ENCODE measurements at places on chromosomes 11 and 22.

DNA sequence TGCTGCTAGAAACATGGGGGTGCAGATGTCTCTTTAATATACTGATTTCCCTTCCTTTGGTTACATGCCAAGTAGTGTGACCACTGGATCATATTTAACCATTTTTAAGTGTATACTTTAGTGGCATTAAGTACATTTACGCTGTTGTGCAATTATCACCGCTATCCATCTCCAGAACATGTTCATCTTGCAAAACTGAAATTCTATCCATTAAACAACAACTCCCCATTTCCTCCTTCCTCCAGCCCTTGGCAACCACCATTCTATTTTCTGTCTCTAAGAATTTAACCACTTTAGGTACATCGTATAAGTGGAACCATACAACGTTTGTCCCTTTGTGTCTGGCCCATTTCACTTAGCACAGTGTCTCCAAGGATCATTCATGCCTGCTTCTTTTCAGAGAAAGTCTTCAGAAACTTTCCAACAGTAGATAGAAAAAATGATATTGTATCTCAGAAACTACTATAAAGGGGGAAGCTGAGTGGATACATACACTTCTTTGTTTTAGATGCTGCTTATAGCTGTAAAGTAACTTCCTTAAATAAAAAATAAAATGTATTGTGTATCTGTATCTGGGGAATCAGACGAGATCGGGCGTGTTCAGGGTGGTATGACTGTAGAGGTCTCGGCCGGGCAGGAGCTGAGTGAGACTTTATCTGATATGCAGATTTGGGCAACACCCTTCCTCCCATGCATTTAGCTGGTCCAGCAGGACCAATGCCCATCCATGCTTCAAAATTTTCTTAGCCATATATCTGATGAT lies 44.6 kb upstream of the ZBED5 start:
- DNase-seq = no peak

DNA sequence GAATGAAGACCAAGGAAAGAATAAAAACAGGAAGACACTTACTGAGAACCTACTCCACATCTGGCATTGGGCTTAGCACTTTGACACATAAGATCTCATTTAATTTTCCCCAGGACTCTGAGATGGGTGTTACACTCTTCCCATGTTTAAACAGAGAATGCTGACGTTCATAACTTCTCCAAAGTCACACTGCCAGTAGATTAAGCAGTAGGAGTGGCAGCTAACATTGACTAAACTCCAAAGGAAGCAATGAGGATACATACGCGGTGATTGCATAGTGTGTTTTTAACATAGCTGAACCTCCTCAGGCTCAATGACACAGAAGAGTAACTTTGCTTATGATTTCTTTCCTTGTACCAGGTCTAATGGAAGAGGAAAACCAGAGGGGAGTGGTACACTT lies 14.5 kb upstream of the OR10V1 start:
- DNase-seq = no peak

GRCh38 chr11:72735495-72736027 lies 16.6 kb downstream of the ARAP1 start:
- no peak for DNase-seq

GRCh38 chr11:65773784-65774411 lies 6.9 kb downstream of the AP5B1 start:
- DNase-seq = no peak

DNA sequence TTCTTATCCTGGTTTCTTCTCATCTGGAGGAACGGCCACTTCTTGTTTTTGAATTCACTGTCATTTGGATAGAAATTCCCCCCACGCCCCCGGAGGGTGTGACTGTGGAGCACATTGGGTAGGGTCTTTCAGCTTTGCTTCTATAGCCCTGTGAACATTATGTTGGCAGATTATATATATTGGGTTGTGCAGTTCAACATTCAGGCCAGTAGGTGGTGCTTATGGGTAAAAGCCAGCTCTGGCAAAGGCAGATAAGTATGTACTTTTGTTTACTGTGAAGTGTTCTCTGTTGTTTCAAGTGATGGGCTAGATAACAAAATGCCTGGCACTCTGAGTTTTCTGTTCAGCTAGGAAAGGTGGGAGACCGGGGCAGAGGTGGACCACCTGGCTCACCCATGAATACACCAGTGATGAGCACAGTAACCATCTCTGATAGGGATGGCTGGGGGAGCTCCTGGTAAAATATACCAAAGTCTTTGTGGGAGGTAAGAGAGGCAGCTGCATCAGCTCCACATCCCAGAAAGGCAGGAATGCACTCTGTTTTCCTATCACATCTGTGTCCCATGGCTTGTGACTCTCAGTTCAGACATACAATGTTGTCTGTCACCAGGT lies 1348.2 kb upstream of the RAG2 start:
- no peak for DNase-seq

DNA sequence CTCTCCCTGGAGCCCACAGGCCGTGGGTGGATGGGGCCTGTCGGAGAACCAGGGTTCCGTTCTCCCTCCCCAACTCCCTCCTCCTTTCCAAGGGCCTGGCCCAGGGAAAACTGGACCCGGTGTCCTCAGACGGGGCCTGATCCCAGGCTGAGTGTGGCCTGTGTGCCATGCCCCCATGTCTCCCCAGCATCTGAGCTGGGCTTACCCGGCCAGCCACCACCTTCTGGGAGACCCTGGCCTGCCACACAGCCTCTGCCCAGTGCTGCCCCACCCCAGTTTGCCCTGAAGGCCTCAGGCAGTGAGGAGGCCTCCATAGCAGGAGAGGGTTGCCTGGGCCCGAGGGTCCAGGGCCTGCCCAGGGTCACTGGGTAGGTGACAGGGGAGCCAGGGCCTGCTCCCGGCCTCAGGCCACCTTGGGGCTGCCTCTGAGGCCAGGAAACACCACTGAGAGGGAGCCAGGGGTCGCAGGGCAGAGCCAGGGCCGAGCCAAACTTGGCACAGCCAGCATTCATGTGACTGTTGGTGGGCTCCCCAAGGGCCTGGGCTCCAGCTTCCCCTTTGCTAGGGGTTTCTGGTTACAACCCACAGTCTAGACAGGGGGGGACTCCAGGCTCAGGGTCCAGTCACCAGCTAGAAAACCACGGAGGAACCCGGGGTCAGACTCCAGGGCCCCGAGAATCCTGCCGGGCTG lies 590 bp upstream of the IFITM10 start:
- DNase-seq = no peak

DNA sequence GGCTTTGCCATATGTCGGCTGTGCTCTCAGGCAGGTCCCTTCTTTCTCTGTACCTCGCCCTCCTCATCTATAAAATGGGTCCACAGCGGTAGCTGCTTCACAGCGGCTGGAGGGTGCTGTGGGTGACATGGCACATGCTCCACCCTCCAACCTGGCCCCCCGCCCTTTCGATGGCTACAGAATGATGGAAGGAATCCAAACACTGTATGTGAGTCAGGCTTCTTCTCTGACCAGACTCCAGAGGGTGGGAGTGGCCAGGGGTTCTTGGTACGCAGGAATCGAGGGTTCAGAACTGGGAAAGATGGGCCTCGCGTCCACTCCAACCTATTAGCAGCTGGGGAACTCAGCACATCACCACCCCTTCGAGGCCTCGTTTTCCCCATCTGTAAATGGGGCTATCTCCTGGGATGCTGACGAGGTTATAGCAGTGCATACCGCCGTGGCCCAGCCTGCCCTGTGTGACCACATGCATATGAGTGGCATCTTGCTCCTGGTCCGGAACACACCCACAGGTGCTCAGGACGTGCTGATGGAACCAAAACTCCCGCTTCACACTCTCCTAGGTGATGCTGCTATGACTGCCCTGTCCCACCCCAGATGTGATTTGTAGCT lies 26.4 kb downstream of the MN1 start:
- DNase-seq = no peak

GRCh38 chr22:39478441-39478850 lies 21.6 kb downstream of the MGAT3 start:
- no peak for DNase-seq

DNA sequence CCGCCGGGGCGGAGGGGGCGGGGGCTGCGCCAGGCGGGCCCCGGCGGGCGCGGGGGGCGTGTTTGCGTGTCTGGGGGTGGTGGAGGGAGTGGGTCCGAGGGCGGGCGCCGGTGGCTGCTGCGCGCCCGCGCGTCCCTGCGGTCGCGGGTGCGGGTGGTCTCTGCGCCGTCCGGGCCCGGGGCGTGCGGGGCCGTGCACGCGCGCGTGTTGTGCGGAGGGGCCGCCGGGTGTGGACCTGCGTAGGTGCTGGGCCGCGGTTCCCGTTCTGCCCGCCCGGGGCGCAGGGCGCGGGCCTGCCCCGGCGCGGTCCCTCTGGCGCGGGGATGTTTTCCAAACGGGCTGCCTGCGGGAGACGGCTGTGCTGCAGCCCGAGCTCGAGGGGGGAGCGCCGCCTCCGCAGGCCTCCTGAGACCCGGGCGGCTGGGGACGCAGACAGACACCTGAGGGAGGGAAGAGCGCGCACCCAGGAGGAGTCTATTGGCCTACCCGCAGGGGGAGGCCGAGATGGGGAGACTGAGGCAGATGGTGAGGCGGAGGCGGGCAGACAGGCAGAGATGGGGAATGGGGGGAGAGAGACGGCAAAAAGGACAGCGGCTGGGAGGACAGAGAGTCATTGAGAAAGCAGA lies 442 bp downstream of the PELI3 start:
- peak; percentile 68 for DNase-seq

DNA sequence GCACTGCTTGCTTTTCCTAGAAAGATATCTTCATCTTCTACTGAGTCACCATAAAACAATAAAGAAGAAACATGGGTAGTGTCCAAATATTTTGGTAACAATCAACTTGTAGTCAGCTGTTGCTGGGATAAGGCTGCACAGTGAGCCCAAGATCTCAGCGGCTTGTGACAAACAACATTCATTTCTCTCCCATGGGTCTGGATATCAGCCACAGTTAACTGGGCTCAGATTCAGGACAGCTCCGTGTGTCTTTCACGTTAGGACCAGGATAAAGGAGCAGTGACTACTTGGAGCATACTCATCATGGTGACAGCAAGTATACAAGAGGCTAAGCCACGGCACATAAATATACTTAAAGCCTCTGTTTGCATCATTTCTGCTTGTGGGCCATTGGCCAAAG lies 27.9 kb upstream of the GRK3 start:
- DNase-seq = no peak

- DNase-seq = no peak
Observed at GRCh38 chr11:33945481-33946268, 53.8 kb upstream of the LMO2 start.

DNA sequence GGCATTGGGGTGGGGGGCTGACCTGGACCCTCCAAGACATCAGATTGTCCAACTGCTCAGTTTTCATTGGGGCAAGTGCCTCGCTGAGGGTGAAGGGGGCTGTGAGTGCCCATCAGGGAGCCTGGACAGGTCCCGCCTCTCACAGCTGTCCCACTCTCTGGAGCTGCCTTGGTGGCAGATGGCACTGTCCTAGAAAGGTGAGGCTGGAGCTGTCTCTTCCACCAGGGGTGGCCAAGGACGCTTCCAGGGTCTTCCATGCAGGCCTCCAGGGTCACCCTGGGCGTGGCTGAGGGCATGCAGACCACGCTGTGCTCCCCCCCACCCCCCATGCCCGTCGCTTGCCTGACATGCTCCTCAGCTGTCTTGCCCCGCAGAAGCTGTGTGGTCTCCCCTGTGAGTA lies 53.5 kb upstream of the CCDC188 start:
- no peak for DNase-seq

DNA sequence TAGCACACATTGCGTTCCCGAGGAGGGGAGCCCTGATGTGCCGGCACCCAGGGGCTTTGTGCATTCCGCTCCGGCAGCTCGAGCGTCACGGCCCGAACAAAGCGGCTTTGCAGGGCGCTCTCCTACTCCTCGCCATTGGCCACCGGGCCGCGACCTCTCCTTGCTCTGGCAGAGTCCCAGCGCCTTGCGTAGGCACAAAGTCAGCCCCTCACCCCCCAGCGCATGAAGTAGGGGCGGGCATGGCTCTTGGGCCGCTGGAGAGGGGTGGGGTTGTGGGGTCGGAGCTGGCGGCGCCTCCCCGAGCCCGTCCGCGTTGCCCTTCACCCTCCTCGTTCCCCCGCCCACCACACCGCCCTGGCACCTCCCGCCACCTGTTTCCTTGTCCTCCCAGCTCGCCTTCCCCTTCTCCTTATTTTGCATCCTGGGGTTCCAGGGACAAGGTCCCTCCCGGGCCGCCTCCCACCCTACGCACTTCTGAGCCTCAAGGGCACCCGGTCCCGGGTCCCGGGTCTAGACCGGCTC lies 753 bp upstream of the PPARA start:
- DNase-seq = no peak

- no peak for DNase-seq
Observed at GRCh38 chr11:83720675-83721074, 434.5 kb upstream of the CCDC90B start.

- no peak for DNase-seq
Observed at GRCh38 chr22:20580611-20581502, 73.4 kb downstream of the MED15 start.

- DNase-seq = peak; percentile 28
Observed at GRCh38 chr11:17905477-17905876, 107.4 kb downstream of the SERGEF start.

- no peak for DNase-seq
Observed at GRCh38 chr11:30150425-30150824, 80.4 kb upstream of the FSHB start.

DNA sequence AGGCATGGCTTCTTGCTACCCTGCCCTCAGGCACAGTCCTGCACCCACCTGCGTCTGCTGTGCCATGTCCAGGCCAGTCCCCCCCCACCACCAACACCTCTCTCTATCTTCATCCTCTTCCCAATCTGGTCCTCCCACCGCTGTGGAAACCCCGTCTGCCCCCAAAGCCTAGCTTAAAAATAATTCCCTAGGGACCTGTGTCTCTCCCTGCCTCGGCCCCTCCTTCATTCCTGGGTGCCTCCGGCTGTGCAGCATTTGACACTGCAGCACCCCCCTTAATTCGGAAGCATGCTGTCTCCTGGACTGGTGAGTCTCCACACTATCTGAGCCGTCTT lies 2.5 kb upstream of the ASCL2 start:
- DNase-seq = no peak
